AG04449 (cell line): ENCODE measurements at places on chromosomes 13 and 19.

DNA sequence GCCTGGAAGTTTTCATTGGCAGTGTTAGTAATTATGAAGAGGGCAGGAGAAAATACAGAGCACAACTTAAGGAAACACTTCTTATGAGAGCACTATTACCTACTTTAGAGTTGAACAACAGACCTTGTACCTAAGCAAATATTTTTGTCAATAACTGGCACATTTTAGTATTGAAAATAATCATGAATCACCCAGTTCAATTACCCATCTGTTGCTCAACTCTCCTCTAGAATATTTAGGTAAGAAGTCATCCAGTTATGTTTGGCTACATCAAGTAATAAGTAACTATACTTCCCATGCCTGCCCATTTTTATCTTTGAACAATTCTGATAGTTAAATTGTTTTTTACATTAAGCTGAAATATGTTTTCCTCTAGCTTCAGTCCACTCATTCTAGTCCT, 893.4 kb downstream of the DIAPH3 start:
- no peak for DNase-seq

DNA sequence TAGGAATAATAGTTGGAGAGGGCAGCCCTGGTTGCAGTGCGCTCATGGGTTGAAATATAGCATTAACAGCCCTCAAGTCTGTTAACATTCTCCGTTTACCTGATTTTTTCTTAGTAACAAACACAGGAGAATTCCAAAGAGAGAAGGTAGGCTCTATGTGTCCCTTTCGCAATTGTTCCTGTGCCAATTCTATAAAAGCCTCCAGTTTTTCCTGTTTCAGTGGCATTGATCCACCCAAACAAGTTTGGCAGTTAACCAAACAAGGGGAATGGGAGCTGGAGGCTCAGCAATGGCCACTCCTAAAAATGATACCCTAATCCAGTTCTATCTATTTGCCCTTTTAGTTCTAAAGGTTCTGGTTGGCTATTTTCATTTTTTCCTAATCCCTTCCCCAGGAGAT, 151.6 kb downstream of the ZNF486 start:
- no peak for DNase-seq

DNA sequence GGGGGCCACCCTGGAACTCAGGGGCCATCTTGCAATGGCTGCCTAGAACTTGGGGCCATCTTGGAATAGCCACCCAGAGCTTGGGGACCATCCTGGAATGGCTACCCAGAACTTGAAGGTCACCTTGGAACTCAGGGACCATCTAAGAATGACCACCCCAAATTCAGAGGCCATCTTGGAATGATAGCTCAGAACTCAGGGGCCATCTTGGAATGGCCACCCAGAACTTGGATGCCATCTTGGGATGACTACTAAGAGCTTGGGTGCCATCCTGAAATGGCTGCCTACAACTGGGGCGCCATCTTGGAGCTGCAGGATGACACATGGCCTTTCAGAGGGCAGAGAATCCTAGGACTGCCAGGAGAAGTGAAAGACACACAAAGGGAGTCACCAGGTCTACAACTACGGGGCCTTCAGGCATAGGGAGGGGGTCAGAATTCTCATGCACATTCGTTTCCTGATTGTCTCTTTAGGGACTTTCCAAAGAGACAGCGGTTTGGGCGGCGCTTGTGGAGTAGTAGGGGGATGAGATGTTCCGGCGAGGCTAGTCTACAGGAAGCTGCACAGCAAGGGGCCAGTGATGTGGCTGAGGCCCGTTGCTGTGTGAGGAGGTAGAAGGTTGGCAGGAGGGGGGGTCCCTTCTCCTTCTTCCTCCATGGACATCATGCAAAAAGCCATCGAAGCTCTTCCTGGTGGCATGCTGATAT, 125.0 kb downstream of the IER2 start:
- DNase-seq: no peak

GRCh38 chr13:110404321-110404720, 97.2 kb downstream of the COL4A2 start:
- DNase-seq: no peak

DNA sequence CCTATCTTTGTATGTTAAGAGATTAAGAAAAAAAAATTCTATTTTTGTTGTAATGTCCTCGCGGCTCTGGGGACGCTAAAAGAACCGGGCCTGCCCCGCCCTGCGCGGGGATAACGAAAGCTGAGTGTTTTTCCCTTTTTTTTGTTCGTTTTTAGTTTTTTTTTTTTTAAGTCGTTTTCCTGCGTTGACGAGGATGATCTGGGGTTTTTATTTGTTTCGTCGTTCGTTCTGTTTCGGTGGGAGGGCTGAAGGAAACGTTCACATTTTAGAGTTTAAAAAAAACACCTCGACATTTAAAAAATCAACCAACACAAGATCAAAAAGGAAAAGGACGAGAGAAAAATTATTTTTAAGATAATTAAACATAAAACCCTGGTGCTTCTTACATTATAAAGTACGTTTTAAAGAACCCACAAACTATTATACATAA, 5.6 kb downstream of the LYL1 start:
- DNase-seq: no peak

DNA sequence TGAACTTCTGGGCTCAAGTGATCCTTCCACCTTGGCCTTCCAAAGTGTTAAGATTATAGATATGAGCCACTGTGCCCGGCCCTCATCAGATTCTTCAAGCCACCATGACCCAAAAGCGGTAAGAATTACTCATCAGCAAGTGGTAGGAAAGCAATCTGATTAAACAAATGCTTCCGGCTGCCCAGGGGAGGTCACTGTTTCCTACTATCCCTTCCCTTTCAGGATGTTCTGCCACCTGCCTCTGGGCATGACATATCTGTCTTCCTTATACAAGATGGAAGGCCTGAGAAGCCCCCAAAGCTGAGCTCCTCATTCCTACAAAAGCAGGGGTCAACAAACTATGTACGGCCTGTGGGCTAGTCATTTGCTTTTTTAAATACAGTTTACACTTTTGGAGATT, 7.0 kb downstream of the ABHD8 start:
- no peak for DNase-seq

- no peak for DNase-seq
These were observed 69.9 kb downstream of the RUBCNL start for GRCh38 chr13:46317120-46317519.

DNA sequence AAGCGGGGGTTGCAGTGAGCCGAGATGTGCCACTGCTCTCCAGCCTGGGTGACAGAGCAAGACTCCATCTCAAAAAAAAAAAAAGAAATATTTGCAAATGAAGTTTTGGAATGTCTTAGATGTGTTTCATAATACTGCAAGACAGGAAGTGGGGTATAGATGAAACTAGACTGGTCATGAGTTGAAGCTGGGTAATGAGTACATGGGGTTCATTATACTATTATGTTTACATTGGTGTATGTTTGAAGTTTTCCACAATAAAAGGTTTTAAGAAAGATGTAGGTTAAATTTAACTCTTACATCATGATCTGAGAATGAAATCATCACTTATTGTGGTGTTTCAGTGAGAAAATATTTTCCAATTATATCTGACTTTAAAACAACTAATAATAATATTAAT, 19.0 kb downstream of the FNDC3A start:
- no peak for DNase-seq

GRCh38 chr19:6038634-6039405, 60.9 kb upstream of the RANBP3 start:
- no peak for DNase-seq

DNA sequence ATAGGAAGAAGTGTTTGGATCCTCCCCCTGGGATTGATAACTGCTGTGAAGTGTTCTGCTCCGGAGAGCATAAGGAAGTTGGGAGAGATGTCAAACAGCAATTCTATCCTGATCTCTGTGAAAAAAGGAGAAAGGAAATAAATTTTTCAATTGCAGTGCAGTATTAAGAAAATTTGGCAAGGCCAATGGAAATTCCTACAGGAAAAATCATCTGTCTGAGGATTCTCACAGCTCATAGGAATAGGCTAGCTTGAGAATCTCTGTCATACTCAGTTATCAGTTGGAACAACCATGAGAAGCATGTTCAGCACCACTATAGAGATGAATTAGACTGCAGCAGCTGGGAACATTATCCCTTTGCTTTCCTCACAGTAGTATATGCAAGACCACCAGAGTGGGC, 1238.9 kb upstream of the MIR17HG start:
- no peak for DNase-seq

- no peak for DNase-seq
These were observed 118.2 kb downstream of the SIPA1L3 start for GRCh38 chr19:38024992-38025908.

- no peak for DNase-seq
These were observed 7.4 kb downstream of the BRD4 start for GRCh38 chr19:15324791-15325519.

DNA sequence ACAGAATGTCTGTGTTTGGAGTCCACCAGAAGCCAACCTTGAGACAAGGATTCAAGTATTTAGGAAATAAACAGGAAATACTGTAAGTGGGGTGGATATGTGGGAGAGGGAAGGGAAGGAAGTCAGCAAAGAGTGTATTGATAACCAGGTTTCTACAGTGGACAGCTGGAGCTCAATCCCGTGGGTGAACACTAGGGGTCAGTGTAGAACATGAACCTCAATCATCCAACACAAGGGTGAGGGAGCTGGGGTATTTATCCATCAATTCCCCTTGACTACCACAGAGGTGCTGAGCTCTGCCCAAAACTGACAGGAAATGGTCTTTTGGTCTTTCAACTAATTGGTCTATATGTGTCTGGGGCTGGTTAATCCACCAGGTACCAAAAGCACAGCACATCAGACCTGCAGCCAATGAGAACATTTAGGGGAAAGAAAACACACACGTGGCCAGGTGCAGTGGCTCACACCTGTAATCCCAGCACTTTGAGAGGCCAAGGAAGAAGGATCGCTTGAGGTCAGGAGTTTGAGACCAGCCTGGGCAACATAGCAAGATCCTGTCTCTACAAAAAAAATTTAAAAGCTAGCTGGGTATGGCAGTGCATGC, 5.6 kb upstream of the SYDE1 start:
- no peak for DNase-seq

GRCh38 chr13:107803822-107804495, 411.4 kb downstream of the LIG4 start:
- no peak for DNase-seq

- no peak for DNase-seq
These were observed 1193.0 kb downstream of the UQCRFS1 start for GRCh38 chr19:28019901-28020300.

DNA sequence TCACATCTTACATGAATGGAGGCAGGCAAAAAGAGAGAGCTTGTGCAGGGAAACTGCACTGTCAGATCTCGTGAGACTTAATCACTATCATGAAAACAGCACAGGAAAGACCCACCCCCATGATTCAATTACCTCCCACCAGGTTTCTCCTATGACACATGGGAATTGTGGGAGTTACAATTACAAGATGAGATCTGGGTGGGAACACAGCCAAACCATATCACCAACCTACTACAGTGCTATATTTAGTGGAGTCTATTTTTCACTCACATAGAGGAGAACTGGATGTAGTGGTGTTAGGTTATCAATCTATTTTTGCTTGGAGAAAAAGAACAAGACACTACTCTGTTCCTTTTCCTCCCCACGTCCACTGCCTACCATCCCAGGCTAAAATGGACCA, 276.6 kb downstream of the KCTD12 start:
- no peak for DNase-seq

- no peak for DNase-seq
These were observed 37.9 kb downstream of the MLLT1 start for GRCh38 chr19:6241680-6242377.

- DNase-seq: no peak
These were observed 135.3 kb downstream of the CACNA1A start for GRCh38 chr19:13370948-13371347.

- DNase-seq: no peak
These were observed 85.3 kb downstream of the ZNF726 start for GRCh38 chr19:23999821-24000610.

DNA sequence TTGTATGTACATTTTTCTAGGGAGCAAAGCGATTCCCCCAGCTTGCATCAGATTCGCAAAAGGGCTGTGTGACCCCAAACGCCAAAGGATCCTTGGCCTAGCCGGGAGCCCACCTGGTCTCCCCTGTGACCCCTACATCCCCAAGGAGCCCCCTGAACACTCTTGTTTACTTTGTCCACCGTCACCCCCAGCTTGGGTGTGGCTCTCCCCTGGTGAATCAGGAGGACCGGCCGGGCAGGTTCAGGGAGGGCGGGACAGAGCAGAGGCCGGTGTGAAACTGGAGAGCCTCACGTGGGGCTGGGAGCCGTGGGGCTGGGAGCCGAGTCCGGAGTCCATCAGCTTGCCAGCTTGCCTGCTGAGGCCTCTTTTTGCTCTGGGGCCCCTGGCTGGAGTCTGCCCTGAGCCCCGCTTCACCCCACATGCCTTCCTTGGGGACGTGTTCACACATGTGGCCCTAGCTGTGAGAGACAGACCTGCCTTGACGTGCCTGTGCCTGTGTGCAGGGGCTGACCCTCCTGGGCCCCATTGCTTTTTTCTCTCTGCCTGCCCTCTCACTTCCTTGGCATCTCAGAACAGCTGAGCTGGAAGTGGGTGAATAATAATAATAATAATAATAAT, 2.0 kb downstream of the ITPKC start:
- no peak for DNase-seq

DNA sequence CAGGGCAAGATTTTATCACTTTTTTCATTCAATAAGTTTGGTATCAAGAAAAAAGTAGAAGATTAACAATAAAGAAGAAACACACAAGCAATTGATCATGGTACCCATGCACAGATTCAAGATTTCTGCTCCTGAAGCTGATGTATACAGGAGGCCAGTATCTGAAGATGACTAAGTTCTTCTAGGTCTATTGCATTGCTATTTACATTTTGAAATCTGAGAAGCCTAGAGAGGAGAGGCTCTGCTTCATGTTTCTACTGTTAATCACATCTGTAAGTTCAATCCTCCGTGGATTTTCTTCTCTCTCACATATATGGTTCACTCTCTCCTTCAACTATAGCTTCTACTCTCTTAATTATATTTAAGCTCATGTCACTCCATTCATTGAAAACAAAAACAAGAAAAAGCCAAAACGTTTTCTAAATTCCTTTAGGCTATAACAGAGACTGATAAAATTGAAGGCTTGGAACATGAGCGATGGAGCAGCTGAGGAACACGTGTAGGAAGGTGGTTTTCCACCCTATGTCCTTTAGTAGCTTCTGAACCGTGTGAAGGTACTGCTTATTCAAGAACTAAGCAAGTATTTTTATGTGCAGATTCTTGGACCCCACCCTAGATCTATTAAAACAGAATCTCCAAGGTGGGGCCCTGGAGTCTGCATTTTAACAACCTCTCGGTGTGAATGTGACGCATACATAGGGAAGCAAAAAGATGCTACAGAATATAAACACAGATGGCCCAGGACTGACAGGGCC, 198.2 kb downstream of the EFNB2 start:
- DNase-seq: peak; percentile 14

DNA sequence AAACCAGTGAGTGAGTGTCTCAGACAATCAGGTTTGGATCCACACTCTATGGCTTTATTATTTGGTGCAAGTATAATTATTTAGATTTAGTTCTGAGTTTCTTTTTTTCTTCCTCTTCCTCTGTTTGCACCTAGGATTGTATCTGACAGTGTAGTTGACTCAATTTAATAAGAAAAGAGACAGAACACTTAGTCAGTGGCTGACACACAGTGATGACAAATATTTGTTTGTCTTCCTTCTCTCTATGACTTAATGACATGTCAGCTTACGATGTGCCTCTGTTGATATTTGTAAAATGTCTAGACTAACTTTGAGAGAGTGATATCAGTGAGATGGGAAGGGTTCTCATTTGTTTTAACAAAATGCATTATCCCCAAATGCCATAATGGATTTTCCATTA, 129.5 kb upstream of the SLC10A2 start:
- DNase-seq: no peak

GRCh38 chr19:16285769-16286498, 38.7 kb upstream of the KLF2 start:
- DNase-seq: no peak

GRCh38 chr13:30918662-30919405, 12.8 kb downstream of the MEDAG start:
- no peak for DNase-seq

GRCh38 chr19:46385636-46386035, 27.7 kb downstream of the CCDC8 start:
- no peak for DNase-seq
